Left lobe of liver (tissue), 2 donors: ENCODE measurements at places on chromosomes 11 and 22.

DNA sequence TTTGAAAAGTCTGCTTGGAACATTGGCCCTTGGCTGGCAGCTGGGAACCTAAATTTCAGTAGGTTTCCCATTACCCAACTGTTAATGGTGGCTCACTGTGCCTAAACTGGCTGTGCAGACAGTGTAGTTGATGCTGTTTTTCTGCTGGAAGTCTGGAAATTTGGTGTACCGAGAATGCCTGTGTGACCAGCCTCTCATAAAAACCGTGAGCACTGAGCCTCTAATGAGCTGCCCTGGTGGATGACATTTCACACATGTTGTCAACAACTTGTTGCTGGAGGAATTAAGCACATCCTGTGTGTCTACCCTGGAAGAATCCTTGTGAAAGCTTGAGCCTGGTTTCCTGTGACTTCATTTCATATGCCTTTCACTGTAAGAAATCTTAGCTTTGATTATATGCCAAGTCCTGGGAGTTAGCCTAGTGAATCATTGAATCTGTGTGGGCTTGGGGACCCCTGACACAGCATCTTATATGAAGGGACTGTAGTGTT lies 131.1 kb downstream of the LDLRAD3 start:
- DNase-seq, result no peak

DNA sequence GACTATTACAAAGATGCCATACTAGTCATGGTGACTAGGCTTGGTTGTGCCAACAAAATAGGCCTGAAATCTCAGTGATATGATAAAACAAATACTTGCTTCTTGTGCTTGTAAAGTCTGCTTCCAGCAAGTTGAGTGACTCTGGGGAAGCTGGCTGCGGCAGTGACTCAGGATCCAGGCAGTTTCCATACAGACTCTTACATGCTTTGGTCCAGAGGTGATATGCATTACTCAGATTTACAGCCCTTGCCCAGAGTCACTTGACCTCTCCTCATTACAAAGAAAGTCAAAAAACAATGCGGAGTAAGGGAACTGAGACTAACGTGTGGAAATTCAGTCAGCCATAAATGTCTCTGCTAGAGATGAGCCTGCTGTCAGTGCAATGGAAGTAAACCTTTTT lies 387.5 kb downstream of the KCNA4 start:
- no peak for DNase-seq

- no peak for DNase-seq
Measured at GRCh38 chr11:122895563-122895962, 13.0 kb downstream of the JHY start.

DNA sequence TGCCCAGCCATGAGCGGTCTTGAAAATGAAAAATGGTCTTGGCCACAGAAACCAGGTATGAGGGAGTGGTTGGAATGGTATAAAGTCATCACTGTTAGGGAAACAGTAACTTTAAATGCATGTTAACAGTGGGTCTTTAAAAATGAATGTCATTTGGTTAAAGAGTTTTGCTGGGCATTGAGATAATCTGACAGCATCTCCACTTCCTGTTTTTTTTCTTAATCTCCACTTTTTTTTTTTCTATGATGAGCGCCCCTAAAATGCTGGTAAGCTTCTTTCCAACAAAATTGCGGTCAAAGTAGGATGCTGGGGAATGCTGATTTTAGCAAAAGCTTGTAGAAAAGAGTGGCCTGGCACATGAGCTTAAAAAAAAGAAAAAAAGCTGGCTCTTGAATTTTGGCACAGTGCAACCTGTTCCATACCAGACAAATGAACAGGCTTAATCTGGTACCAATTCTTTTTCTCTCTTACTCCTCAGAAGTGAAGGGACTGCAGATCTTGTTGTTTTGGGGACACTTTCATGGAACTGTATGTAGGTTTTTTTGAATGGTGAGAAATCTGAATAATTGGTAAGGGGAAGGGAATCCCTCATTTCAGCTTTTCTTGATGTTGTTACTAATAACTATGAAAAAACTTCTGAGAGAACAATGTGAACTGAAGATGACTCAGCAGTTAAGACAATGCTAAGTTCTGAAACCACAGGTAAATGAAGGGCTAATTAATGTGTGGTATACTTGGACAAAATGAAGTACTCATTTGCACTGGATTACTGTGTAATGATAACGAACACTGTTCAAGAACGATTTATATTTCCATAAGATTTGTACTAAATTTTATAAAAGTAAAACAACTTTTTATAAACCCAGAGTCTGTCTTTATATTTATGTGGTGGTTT lies 3.1 kb upstream of the ARHGEF12 start:
- no peak for DNase-seq

DNA sequence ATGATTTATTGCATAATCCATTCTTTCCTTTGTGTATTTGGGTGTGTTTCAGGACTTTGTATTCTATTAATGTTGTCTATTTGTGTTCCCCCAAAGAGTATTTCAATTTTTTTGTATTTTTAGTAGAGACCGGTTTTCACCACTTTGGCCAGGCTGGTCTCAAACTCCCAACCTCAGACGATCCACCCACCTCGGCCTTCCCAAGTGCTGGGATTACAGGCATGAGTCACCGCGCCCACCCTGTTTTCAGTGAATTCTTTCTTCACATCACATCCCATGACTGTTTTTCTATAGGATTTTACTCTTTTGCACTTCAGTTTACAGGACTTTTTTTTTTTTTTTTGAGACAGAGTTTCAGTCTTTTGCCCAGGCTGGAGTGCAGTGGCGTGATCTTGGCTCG lies 46.3 kb downstream of the RBX1 start:
- no peak for DNase-seq

DNA sequence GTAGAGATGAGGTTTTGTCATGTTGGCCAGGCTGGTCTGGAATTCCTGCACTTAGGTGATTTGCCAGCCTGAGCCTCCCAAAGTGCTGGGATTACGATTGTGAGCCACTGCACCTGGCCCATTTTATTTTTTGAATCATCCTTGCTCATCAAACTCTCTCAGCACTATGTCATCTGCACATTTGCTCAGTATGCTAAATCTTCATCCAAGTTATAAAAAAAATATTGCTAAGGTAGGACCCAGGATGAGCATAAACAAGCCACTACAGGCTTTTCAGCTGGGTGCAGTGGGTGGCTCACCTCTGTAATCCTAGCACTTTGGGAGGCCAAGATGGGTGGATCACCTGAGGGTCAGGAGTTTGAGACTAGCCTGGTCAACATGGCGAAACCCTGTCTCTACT lies 510.1 kb upstream of the LARGE1 start:
- DNase-seq, result no peak

GRCh38 chr11:122743949-122744348 lies 88.4 kb downstream of the UBASH3B start:
- DNase-seq, result no peak

DNA sequence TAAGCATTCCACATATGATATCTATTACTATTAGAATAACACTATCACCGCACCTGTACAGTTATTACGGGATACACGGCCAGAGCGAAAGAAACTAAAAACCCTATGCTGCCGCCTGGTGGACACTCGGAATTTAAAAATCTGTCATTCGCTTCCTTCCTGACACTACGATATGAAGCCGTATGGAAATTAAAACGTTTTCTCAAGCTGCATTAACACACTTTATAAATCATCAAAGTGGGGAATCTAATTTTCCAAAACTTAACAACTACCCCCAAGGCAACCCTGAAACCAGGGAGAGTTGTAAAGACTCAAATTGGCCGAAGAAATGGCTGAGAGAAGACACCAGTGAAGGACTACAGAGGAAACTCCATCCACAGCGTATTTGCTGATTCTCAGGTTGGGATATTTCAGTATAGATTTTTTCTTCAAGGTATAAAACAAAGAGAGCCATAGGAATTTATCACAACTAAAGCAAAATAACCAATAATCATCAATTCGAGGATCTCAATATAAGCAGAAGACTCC lies 1.4 kb downstream of the CCDC73 start:
- DNase-seq, result peak; percentile 59

DNA sequence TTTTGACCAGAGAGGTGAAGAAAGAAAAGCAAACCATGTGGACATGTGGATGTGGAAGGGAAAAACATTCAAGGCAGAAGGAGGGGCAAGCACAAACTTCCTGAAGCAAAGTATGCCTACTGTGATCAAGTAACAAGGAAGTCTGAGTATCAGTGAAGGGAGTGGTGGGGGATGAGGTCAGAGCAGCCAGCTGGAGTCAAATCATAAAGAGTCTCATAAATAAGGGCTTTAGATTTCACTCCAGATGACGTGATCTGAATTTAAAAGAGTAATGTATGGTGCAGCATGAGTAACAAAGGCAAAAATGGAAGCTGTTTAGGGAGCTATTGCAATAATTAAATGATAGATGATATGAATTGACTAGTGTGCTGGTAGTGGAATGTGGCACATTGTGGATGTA lies 665.4 kb upstream of the CCDC90B start:
- no peak for DNase-seq

GRCh38 chr22:25062386-25063085 lies 110.0 kb downstream of the KIAA1671 start:
- no peak for DNase-seq

DNA sequence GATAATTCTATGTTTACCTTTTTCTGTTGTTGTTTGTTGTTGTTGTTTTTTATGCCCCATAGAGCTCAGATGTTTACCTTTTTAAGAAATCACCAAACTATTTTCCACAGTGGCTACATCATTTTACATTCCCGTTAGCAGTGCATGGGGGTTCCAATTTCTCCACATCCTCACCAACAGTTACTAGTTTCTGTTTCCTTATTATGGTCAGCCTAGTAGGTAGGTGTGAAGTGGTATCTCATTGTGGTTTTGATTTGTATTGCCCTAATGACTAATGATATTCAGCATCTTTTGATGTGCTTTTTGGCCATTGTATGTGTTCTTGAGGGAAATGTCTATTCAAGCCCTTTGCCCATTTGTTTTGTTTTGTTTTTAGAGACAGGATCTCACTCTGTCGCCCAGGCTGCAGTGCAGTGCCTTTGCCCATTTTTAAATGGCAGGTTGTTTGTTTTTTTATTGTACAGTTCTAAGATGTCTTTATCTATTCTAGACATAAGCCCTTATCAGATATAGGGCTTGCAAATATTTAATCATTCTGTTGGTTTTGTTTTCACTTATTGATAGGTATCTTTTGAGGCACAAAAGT lies 27.5 kb downstream of the CHEK2 start:
- DNase-seq, result no peak

- DNase-seq, result no peak
Measured at GRCh38 chr22:45446216-45446615, 32.7 kb downstream of the RIBC2 start.

GRCh38 chr11:42265072-42265471 lies 805.6 kb upstream of the LRRC4C start:
- no peak for DNase-seq

DNA sequence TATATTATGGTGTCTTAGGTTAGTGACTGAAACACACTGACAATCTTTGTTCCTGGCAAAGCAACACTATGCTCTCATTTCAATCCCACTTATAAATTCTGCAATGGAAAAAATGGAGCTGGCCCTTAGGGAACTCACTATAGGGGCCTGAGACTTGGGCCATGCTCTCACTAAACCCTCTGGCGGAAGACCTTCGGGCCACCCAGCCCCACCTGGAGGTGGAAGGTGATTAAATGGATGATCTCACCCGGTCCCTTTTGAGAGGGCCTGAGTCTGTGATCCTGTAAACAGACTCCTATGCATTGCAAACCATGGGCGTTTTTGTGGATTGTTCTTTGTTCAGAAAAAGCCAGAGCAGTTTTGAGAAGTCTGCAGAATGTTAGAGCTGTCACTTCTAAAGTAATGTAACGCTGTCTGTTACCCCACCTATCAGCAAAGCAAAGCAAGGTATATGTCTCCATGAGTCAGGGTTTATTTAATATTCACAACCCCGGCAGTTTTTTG lies 17.0 kb upstream of the CDON start:
- no peak for DNase-seq

DNA sequence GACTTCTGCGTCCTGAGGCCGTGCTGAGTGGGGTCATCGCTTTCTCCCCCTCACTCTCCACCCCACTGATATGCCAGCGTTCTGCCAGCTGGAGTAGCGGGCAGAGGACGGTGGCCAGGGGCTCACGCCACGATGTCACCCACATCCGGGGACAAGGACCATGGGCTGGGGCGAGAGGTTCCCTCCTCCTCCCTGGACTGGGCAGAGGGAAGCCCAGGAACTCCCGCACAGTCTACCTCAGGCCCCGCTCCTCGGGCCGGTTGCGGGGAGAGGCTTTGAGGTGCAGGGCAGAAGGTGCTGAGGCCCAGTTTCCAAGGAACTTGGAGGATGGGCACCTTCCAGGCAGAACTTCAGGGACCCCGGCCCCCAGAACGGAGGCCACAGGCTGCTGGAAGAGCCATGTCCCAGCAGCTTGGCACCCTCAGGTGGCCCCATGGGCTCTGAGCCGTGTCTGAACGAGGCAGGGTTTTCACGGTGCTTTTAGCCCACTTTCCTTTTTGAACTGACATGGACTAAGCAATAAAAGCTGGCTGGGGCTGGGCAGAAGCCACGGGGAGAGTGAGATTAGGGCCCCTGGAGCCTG lies 25.4 kb downstream of the ADAMTS15 start:
- DNase-seq, result no peak
